ENCODE measurements at places on chromosomes 7 and 10. TPM values are rescaled to one million over a fixed set of nuclear protein-coding genes. Genes with fewer than 3 reads are reported as not detected.

EPDR1 gene
- total RNA-seq, result 11.3 TPM

CPA4 gene
- total RNA-seq, result 8.6 TPM

DNA sequence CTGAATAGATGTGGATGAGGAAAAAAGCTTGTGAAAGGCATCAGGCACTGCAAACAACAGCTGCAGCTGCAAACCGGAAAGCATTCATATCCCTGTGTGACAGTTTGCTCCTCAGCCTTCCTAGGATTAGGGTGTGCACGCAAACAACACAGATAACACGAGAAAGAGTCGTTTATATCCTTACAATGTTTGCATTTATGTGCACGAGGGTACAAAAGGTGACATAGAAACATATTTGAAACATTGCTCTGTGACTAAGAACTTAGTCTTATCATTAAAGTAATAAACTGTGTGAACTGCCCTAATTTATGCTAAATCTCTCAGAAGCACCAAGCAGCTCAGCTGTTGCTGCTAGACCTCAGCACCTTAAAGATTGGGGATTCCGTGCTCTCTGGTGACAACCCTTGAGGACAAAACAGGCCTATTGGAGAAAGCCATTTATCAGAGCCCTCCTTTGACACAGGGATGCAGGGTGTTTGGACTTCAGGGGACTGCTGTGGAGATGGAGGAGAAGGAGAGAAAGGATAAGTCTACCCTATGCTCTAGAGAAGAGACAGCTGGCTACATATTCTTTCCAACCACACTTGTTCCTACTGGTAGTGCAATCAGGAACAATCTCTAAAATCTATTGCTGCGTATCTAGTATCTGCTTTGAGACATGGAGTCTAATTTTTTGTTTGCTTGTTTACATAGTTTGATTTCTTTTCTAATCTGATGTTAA, 176.2 kb downstream of the GNAT3 start:
- no peak for DNase-seq

- DNase-seq, result no peak
Measured at GRCh38 chr10:122567056-122567660, 6.6 kb downstream of the DMBT1 start.

DNA sequence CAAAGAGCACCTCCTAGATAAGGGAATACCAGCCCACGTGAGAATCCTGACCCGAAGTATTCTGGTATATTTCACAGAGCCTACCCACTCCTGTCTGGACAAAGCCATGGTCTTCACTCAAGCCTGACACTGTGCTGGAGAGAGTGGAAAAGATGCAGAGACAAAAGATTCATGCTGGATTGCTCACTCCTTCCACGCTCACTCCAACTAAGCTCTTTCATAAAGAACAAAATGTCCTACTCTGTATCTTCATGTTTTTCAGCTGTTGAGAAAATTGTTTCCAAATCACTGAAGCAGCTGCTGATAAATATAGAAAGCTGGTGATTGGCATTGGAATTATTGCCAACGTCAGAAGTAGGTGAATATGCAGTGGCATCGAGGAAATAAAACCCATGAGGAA, 106.0 kb downstream of the ABLIM1 start:
- no peak for DNase-seq

DNA sequence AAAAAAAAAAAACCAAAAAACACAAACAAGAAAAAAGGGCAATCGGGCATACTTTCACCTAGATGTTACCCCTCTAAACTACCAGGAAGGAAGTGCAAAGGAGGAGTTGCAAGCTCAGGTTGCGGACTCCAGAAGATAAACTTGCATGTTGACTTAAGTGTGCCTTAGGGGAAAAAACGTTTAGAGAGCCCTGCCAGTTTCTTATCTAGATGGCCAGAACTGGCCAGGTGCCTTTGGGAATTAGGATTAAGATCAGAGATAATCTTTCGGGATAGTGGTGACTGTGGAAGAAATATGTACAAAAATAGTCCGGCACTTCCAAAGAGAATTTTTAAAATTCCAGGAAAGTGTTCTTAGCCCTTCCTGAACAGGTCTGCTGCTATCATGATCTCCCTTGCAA, 17.6 kb downstream of the EVX1 start:
- DNase-seq, result no peak

DNA sequence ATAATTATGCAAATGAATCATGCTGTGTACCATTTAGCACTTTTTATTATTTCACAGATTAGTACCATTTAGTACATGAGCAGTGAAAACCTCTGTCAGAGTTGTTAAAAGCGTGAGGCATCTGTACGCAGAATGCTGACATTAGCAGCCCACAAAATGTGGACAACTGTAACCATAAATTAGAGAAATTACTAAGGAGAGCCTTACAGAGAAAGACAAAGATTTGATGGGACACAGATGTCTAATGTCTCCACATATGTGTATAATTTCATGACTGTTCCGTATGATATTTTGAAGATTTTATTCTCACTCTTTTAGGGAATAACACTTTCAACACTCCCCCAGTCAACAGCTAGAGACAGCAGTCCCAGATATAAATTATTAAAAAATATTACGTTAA, 414.0 kb upstream of the ANKRD30A start:
- no peak for DNase-seq

DNA sequence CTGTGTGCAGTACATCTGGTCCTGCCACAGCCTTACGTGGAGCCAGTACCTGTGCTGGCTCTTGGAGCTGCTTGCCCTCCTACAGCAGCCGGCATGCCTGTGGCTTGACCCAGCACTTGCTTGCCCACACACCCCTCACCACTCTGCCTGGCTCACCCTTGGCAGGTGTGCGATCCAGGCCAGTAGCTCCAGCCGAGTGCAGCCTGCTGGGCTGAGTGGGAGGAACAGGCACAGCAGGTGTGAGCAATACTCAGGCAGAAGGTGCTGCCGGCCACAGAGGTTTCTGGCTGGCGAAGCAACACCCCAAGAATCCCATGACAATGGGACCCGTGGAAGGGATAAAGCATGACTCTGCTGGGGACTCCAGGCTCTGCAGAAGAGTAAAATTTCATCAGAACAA, 173.5 kb upstream of the ADCY1 start:
- no peak for DNase-seq

DNA sequence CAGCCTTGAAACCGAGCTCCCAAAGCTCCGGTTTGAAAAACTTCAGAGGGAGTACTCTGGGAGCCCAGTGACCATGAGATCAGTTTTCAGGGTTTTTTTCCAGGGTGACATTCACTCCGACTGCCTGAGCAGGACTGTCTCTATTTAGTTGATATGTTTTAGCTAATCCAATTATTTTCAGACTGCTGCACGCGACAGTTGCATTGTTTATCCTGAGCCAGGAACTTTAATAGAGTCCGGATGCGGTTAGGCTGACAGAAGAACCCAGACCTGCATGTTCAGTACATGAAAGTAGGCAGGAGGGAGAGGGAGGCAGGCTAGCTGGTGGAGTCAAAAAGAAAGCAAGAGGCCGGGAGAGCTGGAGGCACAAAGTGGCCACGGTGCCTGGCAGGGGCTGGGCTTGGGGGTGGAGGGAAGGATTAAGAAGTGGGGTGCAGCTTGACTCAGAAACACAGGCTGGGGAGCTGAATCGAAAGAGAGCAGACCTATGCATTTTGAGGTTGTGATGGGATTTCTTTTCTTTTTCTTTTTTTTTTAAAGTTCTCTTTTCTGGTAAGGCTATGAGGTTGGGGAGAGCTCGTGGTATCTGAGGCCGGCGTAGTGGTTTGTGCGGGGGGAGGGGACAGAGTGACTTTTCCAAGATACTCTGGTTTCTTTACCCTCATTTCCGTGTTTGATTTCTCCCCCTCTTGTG, 5.7 kb downstream of the GATA3 start:
- no peak for DNase-seq

- no peak for DNase-seq
Measured at GRCh38 chr7:69912141-69912540, 313.9 kb downstream of the AUTS2 start.

DNA sequence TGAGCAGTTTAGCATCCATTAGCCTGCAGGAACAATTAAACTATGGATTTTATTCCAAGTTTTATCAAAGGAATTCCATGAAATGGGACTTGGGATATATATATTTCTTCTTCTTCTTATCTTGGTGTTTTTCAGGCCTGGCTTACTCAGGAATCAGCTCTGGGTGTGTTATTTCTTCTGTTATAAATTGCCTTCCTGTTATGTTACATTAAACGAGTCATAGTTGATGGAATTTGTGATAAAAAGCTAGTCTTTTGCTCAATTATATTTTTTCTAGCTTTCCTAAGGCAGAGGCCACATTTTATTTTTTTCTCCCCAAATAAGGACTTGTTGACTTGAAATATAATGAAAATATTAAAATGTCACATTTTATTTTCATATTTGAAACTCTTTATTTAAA, 141.3 kb downstream of the EPC1 start:
- no peak for DNase-seq
